ENCODE measurements at places on chromosomes 3 and 15.

DNA sequence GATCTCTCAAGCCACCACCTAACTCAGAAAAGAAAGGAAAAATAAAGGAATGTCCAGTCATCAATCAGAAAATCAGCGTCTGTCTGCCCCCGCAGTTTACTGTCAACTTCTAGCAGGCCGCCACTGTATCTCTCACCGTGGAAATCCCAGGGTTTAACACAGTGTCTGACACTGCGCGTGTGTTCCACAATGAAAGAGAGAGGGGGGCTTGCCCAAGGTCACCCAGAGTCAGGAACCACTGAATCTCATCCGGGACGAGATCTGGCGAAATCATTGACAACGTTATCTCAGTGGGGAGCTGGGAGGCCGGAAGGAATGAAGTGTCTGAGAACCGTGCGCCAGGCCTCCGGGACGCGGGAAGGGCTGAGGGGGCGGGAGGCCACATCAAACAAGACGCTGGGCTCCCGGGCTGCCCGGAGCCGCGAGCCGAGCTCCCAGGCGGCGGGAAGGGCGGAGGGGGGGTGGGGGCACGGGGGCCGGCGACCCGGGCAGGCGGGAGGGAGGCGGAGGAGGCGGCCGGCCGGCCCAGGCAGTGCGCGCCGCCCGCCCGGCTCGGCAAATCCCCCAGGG, 2.2 kb upstream of the HES1 start:
- DNase-seq, result no peak

GRCh38 chr3:128322030-128323022, 144.4 kb downstream of the DNAJB8 start:
- DNase-seq, result no peak

GRCh38 chr3:53764026-53764775, 82.0 kb downstream of the CHDH start:
- DNase-seq, result no peak

- DNase-seq, result no peak
Measured at GRCh38 chr3:143123353-143123984, 3.9 kb downstream of the CHST2 start.

DNA sequence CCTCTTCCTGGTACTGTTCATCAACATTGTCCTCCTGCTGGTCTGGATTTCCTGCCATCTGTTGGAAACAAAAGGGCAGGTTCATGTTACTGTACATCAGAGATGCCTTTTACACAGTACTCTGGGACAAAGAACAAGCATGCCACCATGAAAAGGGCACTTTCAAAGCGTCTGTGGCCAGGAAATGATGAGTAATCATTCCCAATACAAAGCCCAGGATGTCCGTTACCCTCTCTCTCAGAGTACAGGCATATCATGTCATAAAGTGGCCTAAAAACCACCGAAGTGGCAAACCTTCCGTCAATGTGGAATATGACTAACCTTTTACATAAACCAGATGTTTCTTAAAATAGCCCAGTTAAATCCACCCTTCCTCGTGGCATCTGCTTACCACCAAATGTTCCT, 71.2 kb downstream of the GOLIM4 start:
- no peak for DNase-seq

GRCh38 chr15:77985931-77986480, 91.5 kb downstream of the TBC1D2B start:
- no peak for DNase-seq

Measured in putamen (tissue), 1 donor.